ENCODE measurements at places on chromosomes 4 and X.

- no peak for DNase-seq
These were observed 59.1 kb downstream of the FREM3 start for GRCh38 chr4:143641361-143641760.

- DNase-seq: no peak
These were observed 40.0 kb downstream of the TXK start for GRCh38 chr4:48093991-48094416.

- DNase-seq: no peak
These were observed 12.4 kb upstream of the SH3RF1 start for GRCh38 chr4:169283114-169283509.

DNA sequence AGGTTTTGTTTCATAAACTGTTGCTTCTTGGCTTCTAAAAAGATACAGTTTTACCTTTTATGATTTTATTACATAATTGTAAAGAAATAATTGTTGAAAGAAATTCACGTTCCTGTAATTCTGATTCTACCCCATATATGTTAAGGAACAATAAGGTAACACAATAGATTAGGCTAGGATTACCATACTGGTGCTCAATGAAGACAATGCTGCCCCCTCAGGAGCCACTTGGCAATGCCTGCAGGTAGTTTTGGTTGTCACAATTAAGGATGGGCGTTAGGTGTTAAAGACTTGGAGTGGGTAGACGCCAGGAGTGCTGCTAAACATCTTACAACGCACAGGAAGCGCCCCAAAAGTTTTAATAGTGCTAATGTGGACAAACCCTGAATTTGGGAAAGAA, 133.2 kb downstream of the NLGN4X start:
- DNase-seq: no peak

GRCh38 chr4:114997576-114998247, 115.7 kb downstream of the NDST4 start:
- no peak for DNase-seq

DNA sequence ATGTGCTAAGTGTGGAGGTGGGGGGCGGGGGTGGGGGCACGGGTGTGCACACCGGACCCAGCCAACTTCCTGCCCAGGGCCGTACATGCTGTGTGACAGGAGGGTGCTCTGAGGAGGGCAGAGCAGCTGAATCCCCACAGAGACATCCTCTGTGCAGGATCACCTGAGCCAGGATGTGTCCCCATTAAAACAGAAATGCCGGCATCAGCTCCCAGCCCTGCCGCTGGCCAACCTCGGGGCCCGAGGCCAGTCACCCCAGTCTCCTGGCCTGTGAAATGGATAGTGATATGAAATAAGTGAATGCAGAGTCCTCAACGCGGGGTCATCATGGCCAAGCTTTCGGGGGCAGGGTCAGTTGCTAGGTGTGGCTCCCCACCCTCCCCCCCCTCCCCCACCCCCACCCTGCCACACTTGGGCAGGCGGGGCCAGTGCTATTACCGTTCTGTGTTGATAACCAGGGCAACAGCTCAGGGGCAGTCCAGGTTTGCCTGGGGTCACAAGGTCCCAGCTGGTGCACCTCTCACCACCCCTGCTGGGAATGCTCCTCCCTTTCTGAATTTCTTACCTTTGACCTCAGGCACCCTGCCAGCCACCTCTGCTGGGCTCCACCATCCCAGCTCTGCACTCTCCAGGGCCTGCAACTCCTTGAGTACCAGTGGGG, 227.2 kb upstream of the PSAPL1 start:
- DNase-seq: no peak

DNA sequence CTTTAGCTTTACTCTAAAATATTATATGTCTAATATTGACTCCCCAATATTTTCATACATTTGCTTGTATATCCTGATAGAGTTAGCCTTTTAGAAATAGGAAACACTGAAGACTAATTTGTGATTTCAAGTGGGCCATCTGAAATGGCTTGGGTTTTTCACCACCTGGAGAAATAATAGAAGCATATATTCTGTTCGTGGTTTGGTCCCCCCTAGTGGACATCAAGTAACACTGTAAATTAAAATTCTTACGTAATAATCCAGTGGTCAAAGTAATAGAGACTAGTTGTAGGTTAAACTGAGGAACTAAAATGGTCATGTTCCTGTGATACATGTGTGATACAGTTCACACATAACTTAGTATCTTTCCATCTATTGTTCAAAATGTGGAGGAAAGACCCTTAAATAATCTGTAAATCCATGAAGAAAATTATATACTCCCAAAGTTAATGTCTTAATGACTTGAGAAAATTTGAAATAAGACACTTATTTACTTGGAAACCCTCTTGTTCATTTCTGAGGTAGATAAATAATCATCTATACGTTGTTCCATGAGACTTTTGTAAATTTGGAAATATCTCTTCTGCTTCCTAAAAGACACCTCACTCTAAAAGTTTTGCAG, 79.8 kb upstream of the SMARCAD1 start:
- no peak for DNase-seq

GRCh38 chrX:123256378-123256777, 72.3 kb downstream of the GRIA3 start:
- DNase-seq: no peak

- DNase-seq: no peak
These were observed 248.8 kb downstream of the PRDM5 start for GRCh38 chr4:120673696-120674095.

DNA sequence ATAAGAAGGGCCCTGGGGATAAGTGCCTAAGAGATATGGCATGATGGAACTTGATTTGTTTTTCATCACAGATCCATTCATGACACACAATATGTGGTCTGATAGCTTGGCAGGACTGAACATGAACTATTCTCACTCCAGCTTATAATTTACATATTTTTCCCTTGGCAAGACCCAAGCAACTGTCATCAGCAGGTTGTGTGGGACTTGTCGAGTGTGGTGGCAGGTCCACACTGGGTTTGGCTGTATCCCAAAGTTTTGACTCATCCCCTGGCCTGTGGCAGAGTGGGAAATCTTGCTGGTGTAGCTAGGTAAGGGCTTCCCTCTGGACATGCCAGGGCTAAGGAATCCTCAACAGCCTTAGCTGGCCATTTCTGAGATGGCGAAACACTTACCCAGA, 81.0 kb upstream of the STIM2 start:
- DNase-seq: no peak

DNA sequence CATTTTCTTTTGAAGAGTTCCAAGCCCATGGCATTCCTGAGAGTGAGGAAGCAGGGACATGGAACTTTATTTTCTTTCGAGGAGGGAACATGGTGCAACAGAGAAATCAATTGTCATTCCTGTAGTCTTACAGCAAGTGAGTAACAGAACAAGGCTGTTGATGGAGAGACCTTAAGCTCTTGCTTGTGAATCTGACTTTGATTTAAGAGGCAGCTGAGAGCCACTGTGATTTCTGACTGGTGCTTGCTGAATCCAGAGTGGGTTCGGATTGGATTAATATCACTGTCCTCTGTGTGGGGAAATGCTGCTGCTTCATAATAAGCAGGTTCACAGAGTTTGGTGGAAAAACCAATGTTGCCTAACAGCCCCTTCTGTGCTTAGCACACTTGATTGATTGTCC, 4.7 kb upstream of the ATP1B4 start:
- DNase-seq: no peak

DNA sequence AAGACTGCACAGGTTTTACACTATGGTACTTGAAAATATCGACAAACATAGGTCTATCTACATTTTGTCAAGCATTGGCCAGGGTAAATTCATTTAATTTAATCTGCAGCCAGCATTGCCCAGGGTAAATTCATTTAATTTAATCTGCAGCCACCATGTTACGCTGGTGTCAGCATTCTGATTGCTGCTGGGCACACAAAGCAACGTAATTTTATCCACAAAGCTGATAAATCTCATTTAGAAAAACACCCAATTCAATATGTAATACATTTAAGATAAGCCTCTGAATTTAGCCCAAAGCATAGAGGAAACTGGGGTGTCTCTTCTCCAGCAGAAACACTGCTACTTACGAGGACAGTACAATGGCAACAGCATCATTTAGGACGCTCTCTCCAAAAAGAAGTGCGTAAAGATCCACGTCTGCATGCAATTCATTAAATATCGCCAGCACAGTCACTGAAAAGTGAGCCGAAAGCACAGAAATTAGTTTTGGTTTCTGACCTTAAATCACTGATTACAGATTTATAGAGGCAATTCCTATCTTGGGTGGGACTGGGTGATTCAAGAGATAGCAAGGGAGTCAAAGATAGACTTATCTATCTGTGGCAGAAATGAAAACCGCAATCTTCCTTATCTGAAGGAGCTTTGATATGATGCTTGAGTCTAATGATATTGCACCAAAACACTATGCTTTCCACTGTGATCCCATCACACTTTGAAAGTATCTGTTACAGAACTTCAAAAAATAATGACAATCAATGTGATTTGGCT, 88.8 kb downstream of the CHST7 start:
- no peak for DNase-seq

DNA sequence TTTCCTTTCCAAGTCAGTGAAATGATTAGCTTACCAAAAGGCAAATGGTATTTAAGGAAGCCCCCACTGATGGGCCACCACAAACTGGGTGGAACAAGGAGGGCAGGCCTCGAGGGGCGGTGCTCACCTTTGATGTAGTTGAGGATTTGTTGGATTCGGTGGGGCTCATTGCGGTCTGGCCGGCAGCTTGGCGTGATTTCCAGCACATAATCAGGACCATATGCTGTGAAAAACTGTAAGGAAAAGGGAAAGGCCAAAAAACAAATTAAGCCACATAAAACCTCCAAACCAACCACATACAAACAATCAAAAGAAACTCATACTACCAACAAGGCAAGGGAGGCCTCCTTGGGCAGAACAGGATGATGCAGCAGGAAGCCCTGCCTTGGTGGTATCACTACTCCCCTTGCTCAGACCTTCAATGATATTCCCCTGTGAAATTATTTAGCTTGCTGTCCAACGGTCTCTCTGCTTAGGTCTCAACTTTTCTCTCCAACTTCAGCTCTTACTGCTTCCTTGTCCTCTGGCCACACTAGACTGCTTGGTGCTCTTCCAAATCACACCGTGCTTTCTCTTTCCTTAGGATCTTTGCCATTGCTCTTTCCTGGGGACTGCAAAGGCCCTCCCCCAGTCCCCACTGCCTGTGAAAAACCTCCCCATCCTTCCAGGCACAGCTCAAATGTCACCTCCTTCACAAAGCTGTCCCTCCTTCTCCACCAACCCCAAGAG, 46.1 kb upstream of the CITED1 start:
- no peak for DNase-seq

DNA sequence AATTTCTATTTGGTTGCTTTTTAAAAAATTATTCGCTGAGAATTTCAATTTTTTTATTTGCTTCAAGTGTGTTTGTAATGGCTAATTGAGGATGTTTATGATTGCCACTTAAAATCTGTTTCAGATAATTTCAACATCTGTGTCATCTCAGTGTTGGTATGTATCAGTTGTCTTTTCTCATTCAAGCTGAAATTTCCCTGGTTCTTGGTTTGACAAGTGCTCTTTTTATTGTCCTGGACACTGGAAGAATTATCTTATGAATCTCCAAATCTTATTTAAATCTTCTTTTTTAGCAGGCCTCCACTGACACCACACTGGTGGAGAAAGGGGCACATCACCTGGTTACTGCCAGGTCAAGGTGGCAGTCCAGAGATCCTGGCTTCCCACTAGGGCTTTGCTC, 21.5 kb downstream of the CHST7 start:
- DNase-seq: no peak

- DNase-seq: no peak
These were observed 18.2 kb upstream of the RPL34 start for GRCh38 chr4:108602163-108602562.

- no peak for DNase-seq
These were observed 17.8 kb upstream of the EDNRA start for GRCh38 chr4:147463065-147463464.

- peak; percentile 35 for DNase-seq
These were observed 569.3 kb upstream of the DIPK2B start for GRCh38 chrX:45769761-45770582.

DNA sequence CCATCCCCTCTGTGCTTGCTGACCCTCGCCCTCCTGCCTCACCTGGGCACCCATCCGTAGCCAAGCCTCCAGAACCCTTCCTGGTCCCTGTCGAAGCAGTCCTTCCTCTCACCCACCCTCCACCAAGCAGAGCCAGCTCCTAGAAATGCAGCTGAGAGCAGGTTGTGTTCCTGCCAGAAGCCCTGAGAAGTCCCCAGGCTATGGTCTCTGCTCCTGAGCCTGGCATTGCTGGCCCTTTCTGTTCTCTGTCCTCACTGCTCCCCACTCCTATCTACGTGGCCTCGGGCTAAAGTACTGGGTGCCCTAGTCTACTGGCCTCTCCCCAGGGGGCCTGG, 2.1 kb upstream of the CPZ start:
- DNase-seq: no peak

DNA sequence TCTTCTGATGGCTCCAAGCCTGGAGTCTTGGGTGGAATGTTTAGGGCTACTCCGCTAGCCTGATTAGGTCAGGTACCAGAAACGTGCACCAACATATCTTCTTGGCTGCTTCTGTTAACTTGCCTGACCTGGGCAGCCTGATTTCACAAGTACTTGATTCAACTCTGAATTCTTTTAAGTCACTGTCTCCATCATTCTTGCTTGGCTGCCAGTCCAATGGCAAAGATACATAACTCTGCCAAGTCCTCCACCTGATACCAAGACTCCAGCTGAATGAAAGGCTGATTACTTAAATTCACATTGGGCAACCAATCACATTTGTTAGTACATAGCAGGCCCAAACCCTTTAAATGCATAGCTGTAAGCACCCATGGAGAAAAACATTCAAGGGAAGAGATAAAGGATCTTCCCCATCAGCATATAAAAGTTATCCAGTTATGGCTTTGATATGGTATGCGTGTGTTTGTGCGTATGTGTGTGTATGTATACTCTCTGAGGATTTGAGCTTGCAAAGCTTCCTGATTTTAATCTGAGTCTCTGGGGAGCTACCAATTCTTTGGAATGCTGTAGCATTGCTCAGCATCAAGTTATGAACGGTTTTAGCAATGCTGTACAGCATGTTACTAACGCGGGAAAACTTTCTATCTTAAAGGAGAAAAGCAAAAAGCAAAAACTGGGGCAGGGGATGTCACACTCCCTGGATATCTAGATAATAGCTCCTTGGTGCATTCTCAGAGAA, 917.2 kb downstream of the DMD start:
- no peak for DNase-seq

DNA sequence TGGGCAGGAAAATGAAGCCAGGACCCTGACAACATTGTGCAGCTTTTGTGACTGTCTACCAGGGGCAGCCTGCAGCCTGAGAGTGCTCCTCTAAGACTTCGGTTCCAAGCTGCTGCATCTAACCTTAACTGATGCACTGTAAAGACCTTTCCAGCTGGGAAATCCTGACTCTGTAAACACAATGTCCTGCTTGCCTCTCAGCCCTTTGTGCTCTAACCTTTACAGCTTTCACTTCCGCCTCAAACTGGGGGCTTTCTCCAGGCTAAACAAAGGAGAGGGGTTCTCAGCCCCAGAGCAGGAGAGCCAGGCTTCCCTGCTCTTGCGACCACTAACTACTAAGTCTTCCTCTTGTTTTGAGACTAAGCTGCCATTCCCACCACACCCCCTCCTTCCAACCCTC, 19.3 kb upstream of the RASL11B start:
- DNase-seq: no peak
